ENCODE measurements at places on chromosomes 2 and 18.
A peak's percentile ranks its signal among the peaks of the same experiment; 100 is the strongest.

- DNase-seq, result no peak
Observed at GRCh38 chr18:13661779-13662256, 64.5 kb downstream of the FAM210A start.

GRCh38 chr2:29021886-29022285, 40.8 kb downstream of the TOGARAM2 start:
- no peak for DNase-seq

GRCh38 chr2:171547256-171547655, 25.0 kb downstream of the CYBRD1 start:
- DNase-seq, result no peak

DNA sequence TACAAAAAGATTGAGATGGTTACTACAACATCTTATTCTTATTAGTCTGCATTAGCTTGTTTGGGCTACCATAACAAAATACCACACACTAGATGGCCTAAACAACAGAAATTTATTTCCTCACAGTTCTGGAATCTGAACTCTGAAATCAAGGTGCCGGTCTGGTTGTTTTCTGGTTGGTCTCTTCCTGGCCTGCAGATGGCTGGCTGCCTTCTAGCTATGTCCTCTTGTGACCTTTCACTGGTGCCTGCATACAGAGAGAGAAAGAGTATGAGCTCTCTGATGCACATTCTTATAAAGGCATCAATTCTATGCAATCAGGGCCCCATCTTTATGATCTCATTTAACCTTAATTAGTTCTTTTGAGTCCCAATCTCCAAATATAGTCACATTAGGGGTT, 696.5 kb downstream of the TDRD15 start:
- no peak for DNase-seq

GRCh38 chr2:29520001-29520400, 401.4 kb downstream of the ALK start:
- DNase-seq, result no peak

- DNase-seq, result no peak
Observed at GRCh38 chr2:67463810-67464209, 66.7 kb downstream of the ETAA1 start.

GRCh38 chr2:42072349-42073118, 24.7 kb downstream of the PKDCC start:
- no peak for DNase-seq

GRCh38 chr2:229980431-229981184, 58.3 kb downstream of the FBXO36 start:
- DNase-seq, result no peak

- DNase-seq, result no peak
Observed at GRCh38 chr18:58345875-58346274, 283.0 kb downstream of the ALPK2 start.

- peak; percentile 71 for DNase-seq
Observed at GRCh38 chr2:200609028-200609614, 23.3 kb downstream of the AOX1 start.

- DNase-seq, result no peak
Observed at GRCh38 chr2:7753777-7754176, 836.6 kb downstream of the RNF144A start.

- DNase-seq, result no peak
Observed at GRCh38 chr2:54767921-54768320, 44.5 kb downstream of the EML6 start.

GRCh38 chr2:64799592-64800252, 146.0 kb upstream of the SERTAD2 start:
- DNase-seq, result no peak

DNA sequence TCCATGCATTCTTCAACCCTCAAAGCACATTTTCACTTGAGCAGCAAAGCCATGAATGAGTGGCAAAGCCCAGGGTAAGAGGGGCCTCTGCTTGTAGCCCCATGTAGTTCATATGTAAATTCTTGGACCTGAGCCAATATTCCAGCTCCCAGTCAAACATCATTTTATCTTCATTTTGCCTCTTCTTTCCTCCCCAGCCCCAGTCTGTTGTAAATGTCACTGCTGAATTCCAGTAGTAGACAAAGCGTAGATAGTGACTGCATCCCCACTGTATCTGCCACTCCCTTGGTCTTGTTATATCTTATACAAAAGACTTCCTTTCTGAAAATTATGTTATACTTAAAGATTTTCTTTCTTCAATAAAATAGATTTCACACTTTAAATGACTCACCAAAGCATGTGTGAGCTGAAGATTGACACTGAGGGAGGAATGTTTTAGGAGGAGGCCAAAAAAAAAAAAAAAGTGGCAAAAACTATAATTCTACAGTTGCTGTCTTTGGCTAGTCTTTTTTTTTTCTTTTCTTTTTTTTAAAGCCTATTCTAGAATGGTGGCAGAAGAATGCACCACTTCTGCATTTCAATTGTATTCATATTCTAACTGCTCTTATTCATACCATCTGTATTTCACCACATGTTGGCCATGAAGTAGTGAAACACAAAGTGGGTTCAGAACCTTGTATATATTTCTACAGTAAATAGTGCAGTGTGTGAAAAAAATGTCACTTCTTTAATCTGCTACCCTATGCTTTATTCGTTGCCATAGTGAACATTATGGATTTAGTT, 306.1 kb downstream of the CPS1 start:
- no peak for DNase-seq

DNA sequence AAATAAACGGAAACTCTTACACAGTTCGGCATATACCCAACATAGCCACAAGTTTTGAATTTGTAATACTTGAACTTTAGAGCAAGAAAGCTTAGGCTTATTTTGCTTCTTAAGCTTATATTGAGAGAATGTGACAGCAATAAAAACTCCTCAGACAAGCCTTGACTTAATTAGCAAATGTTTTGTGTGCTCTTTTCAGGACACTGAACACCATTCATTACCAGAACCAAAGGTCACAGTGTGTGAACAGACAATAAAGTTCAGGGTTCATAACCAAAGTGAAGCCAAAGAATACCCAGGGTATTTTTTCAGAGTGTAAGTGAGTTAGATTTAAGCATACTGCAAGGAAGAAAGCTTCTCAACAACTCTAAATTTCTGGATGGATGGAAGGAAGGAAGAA, 605.8 kb downstream of the METTL4 start:
- no peak for DNase-seq

GRCh38 chr2:236696834-236697233, 127.2 kb downstream of the ACKR3 start:
- DNase-seq, result no peak

- no peak for DNase-seq
Observed at GRCh38 chr2:62142054-62142453, 53.9 kb upstream of the B3GNT2 start.

- no peak for DNase-seq
Observed at GRCh38 chr2:58387701-58388100, 146.6 kb upstream of the FANCL start.

DNA sequence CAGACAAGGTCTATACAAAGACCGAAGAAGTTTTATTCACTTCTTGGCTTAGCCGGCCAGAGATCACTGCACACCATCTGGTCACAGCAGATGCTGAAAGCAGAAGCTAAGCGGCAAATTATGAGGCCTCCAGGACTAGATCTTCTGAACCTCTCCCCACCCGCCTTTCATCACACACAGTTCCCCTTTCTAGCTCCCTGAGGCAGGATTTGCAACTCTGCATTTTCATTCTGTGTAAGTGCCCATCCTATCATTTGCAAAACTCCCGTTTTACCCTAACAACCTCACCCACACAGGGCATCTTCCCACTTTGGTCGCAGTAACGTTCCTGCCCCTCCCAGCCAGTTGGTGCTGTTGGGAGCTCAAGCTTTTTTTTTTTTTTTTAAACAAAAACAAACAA, 3.1 kb upstream of the MOB1A start:
- DNase-seq, result no peak

DNA sequence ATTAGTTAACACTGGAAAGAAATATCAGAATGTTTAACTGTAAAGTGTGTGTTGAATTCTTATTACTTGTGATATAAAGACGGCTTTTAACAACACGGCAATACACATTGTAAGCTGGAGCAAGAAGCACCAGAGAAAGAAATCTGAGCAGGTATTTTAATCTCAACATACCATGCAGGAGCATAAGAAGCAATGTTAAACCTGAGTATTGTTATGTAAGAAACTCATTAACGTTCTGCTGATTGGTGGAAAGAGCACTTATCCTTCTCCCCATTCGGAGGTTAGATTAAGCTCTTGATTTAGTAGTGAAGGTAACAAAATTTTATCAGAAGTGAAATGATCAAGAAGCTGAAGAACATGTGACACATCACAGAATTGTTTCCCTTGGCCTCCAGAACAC, 107.4 kb downstream of the EPC2 start:
- no peak for DNase-seq

DNA sequence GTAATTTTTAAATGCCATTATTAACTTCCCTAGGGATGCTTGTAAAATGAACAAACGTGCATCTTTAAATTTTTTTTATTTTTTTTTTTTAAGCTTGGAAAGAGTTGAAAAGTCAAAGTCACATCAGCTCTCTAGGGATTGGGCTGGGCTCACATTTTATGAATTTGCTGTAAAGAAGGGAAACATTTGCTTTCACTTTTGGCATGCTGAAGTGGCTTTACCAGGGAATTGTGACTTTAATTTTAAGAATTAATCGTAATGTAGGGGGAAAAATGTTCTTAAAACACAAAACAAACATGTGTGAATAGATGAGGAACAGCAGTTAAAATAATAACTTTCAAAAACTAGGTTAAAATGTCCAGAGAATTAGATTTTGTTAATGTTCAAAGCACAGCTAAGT, 123.0 kb downstream of the AGAP1 start:
- DNase-seq, result no peak

DNA sequence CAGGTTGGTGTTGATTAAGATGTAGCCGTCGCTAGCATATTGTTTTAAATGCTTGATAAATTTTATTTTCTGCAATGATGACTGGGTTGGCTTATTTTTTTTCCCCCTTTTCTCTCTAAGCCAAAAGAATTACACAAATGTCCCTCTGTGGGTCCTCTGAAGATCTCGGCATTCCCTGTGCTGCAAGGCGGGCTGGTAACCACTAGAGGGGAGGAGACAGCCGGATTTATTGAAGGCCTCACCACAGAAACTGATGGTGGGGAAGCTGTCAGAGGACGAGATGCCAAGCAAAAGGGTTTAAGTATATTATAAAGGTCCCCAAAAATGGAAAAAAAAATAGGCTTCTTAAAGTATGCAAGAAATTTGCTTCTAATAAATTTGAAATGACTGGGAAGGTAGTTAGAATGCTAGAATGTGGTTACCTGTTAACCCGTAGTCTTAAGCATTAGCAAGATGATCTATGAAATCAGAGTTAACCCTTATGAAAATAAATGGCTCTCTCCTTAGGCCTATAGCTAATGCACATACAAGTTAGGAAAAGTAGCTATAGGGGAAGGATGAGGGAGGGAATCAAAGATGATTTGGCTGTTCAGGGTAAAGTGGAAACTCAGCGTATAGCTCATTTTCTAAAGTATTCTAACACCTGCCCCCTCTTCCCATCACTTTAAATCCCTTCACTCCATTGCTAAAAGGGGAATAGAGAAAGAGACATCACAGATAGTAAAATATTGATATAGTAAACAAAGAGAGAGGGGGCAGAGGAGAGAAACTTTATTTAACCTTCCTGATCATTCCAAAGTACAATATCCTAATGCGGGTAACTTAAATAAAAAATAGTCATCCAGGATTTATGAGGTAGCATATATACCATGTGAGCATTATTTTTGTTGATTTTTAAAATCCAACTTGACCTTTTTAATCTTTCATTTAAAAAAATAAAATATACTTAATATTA, 894.5 kb upstream of the POU3F3 start:
- no peak for DNase-seq

- no peak for DNase-seq
Observed at GRCh38 chr2:215461836-215462532, 26.1 kb upstream of the FN1 start.

GRCh38 chr2:218999881-219000568, 6.8 kb upstream of the CRYBA2 start:
- no peak for DNase-seq

DNA sequence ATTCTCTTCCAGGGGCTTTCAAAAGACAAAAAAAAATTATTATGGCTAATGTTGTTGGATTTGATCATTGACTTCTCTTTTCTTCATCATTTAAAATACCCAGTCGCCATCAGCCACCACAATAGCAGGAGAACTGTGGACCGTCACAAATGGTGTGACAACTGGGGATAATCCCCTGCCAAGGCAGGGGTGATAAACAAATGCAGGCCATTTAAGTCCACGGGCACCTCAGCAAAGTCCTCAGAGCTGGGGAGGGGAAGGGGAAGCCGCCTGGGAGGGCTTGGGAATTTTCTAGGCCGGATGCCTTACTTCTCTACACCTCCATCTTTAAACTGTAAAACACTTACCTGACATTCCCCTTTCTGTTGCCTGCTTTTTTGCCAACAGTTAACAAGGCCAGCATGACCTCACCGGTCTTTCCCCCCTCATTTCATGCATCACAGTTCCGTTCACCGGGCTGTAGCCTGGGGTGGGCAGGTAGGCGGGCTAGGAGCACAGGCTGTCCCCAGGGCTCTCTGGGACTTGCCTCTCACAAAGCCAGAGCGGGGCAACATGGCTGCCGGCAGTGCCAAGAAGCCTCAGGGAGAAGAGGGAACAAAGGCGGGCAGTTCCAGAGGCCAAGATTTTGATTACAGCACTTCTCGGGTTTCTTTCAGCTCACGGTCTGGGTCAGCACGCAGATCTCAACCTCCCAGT, 820.4 kb downstream of the BCL11A start:
- DNase-seq, result no peak

GRCh38 chr2:168030862-168031624, 216.4 kb downstream of the STK39 start:
- no peak for DNase-seq

GRCh38 chr2:197356136-197356535, 45.6 kb upstream of the ANKRD44 start:
- DNase-seq, result no peak

- DNase-seq, result no peak
Observed at GRCh38 chr18:73613706-73614340, 533.8 kb downstream of the FBXO15 start.

GRCh38 chr2:234305846-234306245, 191.0 kb downstream of the ARL4C start:
- no peak for DNase-seq

DNA sequence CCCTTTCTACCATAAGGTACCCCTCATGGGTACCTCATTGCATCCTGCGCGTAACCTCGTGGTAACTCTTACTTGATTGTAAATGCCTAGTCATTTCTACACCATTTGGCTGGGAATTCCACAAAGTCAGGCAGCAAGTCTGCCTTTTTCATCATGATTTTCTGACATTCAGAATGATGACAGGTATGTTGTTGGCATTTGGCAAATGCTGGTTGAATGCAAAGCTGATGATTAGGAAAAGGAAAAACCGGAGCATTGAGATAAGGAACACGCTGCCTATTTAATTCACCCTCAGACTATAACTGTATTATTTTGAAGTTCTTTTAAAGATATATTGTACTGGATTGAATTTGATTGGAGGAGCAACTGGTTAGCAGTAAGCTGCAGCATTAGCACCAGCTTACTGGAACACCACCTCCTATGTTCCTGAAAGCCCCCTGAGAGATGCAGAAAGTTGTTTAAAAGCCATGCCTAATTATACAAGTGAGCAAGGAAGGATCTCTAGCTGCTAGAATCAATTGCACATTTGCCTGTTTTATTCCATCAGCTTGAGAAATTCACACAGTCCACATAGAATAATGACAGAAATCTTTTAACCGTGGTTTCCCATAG, 520.1 kb downstream of the LRP1B start:
- no peak for DNase-seq
